ENCODE measurements at places on chromosomes 11 and 22.

GRCh38 chr11:7706377-7706776 lies at the start of gene OVCH2:
Gene OVCH2 (minus strand): TSS chr11:7706477. CDS start chr11:7706394, 83 bp downstream.
- DNase-seq, result no peak

GRCh38 chr11:124717786-124718651 lies 21.7 kb upstream of the NRGN start:
- no peak for DNase-seq

- no peak for DNase-seq
Measured at GRCh38 chr11:28535677-28536076, 427.5 kb downstream of the METTL15 start.

GRCh38 chr11:8269636-8270035 lies 6.0 kb upstream of the LMO1 start:
- DNase-seq, result no peak

DNA sequence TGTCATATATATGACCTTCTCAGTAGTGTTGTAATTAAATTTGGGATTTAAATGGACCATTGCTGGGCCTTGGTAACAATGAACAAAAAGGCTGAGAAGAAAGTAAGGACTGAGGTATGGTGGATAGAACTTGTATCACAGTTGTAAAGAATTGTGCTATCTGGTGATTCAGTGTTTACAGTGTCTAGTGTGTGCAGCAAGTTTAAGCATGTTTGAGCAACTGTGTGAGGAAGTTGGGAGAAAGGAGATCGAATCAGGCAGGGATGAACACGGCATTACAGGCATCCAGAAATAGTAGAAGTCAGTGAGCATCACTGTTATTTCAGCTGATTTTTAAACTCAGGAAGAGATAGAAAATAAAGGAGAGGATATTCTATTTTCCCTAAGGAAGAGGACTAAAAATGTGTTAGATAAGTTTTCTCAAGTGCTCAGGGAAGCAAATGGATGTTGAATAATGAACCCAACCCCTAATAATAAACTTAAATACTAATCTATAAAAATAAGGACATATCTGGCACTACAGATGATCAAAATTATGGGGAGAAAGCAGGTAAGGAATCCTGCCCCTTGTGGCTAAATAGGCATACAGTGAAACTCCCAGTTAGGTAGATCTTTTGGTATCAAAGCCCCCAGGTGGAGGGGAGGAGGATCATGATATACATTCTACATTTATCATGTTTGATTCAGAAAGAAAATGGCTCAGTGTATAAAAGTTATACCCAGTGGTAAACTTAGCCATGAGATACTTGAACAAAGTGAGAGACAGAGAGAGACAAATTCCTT lies 361.0 kb upstream of the ANO3 start:
- no peak for DNase-seq

DNA sequence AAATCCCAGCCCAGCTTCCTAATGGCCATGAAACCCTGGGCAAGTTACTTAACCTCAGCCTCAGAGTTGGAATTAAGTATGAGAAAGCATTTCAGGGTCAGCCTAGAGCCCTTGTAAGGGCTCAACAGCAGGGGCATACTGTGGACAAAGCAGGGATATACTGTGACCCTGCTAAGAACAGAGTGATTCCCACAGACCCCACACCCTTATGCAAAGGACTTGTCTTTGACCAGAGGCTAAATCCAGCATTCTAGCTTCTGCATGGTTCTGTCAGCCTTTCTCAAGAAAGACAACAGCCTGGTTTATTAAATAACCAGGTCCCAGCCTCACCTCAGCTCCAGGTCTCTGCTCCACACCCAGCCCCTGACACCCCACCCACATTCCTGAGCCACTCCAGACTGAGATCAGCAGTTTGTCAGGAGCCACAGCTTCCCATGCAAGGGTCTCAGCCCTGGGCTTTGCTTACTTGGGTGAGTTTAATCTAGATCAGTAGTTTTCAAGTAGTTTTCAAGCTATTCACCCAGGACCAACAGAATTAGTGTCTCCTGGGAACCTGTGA lies 69.2 kb downstream of the GALNT18 start:
- no peak for DNase-seq

- no peak for DNase-seq
Measured at GRCh38 chr11:120137187-120137610, 714 bp downstream of the TRIM29 start.

DNA sequence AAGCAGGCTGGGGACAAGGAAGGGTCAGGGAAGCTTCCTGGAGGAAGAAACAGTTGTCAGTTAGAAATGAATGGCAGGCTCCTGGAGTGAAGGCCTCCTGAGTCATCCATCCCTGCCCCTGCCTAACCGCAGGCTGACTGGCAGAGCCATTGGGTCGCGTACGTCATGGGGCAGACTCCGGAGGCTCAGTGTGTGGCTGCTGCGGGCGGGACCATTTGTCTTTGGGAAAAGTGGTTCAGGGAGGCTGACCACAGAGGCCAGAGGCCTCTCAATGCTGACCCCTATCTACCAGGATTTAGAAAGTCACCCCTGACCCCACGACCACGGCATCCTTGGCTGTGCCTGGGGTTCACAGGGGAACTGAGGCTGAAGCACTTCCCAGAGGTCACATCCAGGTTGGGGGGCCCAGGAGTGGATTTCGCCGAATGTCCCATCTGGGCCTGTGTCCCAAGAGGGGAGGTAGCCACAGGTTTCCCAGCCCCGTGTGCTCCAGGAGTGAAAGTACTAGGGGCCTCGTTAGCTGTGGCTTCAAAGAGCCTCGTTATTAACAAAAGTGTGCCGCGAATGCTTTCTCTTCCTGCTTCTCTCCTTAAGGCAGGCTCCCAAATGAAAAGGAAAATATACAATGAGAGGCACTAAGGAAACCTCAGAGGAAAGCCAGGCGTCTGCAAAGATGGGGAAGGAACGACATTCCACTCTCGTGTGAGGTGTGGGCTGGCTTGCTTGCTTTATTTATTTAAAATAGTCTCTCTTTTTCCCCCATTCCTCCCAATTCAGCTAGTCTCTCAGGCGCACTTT lies 58.9 kb downstream of the FLRT1 start:
- DNase-seq, result no peak

- no peak for DNase-seq
Measured at GRCh38 chr11:41954034-41954433, 494.6 kb upstream of the LRRC4C start.

DNA sequence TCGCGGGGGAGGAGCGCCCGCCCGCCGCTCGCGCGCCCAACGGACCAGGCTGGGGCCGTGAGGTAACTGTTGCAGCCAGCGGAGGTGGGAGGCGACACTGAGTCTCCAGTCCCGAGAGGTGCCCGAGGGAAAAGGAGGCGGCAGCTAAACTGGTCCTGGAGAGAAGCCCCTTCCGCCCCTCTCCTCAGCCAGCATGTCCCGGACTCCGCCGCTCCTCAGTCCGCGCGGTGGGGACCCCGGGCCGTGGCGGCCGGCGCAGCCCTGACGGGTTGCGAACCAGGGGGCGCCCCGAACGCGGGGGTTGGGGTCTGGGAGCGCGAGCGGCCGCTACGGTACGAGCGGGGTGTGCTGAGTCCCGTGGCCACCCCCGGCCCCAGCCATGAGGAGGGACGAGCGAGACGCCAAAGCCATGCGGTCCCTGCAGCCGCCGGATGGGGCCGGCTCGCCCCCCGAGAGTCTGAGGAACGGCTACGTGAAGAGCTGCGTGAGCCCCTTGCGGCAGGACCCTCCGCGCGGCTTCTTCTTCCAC lies at the start of gene PDE3B:
Gene PDE3B, plus strand, starts transcription at position 108 of the 529 bp plus-strand sequence. Its CDS starts 272 bp downstream, at position 380.
- no peak for DNase-seq

- no peak for DNase-seq
Measured at GRCh38 chr11:131666617-131667016, 296.2 kb downstream of the NTM start.

DNA sequence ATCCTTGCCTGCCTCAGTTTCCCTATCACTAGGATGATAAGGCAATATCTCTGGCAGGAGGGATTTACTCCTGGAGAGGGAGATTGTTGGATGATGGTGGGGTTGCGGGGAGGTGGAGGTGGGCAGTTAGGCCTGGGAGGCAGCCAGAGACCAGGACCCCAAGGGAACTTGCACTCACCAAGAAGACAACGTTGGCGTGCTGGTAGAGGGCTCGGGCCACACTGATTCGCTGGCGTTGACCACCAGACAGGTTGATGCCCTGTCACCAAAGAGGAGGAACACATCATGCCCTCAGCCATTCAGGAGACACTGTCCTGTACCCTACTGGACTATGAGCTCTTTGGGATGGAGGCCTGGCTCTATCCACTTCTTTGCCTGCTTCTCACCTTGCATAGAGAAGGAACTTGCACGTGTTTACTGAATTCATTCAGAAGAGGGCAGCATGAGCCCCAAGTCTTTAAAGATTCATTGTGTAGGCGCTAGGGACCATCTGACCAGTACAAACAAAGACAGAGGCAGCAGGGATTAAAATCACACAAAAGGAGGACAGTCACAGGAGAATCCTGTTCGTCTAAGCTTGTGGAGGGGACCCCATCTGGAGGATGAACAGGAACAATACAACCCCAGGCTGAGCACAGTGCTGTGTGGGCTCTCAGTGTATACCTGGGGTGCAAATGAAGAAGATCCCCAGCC lies 24.2 kb upstream of the KCNJ11 start:
- DNase-seq, result no peak

DNA sequence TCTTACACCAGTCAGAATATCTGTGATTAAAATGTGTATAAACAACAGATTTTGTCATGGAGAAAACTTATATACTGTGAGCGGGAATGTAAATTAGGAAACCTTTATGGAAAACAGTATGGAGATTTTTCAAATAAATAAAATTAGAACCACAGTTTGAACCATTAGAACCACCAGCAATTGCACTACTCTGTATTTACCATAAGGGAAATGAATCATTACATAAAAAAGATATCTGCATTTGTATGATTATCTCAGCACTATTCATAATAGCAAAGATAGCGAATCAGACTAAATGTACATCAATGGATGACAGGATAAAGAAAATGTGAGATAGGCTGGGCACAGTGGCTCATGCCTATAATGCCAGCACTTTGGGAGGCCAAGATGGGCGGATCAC lies 7.4 kb upstream of the OR52N4 start:
- DNase-seq, result no peak

DNA sequence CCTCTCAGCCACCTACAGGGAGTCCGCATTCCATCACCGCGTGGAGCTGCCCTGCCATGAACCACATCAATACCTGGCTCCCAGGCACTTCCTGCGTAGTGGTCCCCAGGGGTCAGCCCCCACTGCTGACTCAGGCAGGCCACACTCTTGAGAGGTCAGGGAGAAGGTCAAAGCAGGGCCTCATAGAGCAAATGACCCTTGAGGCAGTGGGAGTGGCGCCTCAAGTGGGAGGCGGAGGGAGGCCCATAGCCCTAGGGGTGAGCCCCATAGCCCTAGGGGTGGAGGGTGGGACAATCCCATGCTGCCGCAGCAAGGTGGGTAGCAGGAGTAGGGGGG lies 5.0 kb downstream of the PRDX5 start:
- DNase-seq, result no peak

- no peak for DNase-seq
Measured at GRCh38 chr11:108522318-108522717, 24.1 kb upstream of the POGLUT3 start.

DNA sequence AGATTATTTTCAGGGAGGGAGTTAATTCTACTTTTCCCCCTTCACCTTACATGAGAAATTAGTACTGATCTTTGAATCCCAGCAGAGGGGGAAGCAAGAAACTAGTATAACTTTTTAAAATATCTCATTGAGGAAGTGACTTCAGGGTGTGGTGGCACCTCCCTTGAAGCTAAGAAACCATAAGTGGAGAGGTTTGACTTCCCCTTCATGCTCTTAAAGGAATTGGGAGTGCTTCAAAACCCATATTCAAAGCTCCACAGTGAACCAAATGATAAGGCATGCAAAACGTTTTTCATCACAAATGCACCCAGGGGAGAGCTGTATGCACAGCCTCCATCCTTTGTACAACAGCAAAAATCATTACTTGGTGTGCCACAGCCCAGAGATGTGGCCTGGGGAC lies 540 bp downstream of the MS4A14 start:
- no peak for DNase-seq

DNA sequence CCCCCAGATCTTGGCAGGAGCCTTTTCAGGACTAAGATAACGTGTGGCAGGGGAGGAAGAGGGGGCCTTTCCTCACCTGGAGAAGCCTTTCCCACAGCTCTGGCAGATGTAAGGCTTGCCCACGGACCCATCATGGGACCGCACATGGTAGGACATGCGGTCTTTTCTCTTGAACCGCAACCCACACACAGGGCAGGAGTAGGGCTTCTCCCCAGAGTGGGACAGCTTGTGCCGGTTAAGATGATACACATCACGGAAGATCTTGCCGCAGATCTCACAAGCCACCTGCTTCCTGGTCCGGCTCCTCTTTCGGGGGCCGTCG lies 1.9 kb downstream of the PATZ1 start:
- DNase-seq, result no peak

DNA sequence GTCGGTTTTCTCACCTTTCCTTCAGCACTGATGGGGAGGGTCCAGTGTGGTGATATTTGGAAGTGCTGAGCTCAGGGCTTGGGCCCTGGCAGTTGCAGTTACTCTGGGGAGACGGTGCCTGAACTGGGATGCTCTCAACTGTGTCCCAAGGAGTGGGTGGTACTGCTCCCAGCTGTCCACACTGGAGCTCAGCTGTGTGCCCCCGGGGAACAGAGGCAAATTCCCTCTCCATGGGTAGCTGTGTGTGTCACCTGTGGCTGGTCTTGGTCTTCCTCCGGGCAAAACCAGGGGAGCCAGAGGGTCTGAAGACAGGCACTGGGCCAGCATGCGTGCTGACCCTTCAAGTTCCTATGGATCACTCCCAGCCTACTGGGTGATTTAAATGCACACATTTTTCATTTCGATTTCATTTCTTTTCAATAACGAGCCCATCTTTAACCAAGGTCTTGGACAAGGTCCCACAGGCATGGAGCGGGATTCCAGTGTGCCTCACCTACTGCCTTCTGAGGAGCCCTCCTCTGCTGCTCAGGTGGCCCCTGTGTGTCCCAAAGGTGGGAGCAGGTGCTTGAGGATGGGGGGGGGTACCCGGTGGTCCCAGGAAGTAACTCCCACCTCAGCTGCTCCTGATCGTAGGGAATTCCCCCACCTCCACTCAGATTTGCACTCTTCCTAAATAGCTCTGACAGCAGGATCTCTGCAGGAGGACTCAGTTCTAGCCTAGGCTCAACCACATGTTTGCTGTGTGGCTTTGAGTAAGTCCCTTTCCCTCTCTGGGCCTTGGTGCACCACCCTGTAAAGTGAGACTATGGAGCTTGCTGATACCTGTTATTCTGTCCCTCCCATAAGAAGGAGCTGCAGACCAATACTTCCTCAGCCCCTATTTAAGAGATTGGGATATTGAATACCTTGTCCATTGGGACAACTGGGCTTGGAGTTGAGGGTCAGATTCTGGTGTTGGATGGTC lies 16.8 kb downstream of the PRDM11 start:
- DNase-seq, result no peak

DNA sequence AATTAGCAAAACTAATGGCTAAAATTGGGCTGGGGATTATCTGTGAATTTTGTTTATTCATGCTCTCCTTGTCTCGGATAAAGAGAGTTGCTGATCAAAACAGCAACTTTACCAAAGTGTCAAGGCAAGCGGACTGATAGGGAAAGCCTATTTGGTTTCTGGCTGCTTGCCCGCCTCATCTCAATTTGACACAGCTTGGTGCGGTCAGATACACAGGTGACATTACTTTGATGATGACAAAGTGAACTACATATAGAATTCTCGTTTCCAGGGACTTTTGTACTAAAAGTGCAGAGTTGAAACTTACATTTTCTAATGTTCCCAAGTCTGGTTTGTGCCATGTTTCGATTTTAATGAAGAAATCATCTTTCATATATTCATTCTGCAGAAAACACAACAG lies 22.8 kb downstream of the PITPNB start:
- no peak for DNase-seq

Data from cortex of kidney (tissue), 1 donor.